NCI-H1930 (cell line): ENCODE measurements at places on chromosomes 3 and 15.

- no peak for DNase-seq
These were observed 285.1 kb upstream of the STAC start for GRCh38 chr3:36095238-36095637.

DNA sequence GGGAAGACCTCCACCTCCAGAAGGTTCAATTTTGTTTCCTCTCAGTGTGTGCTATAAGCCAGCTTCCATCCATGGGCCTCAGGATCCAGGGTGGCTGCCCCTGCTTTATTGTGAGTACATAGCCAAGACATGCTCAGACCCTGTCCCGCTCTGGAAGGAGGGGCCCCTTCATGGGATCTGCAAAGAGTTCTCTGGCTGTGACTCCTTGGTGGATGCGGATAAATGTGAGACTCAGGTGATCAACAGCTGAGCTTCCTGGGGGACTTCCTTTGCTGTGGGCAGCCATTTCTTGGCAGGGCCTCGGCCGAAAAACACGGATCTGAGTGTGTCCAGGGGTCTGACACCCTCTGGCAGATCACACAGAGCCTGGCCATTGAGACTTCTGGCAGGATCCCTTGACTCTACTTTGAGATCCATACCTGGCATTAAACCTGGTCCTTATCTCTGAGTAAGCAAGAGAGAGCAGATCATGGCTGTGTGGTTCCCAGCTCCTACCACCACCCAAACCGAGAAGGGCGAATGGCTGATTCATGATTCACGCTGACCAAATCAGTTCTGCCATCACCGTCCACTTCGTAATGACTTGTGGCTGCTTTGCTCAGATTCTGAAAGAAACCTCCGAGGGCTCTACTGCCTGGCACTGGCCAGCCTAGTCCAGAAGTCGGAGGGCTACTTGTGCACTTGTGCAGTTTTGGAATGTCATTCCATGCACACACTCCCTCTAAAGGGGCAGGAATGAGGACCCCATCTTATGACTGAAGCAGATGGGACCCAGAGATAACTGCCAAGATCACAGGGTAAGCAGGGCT, 68.1 kb downstream of the SENP2 start:
- no peak for DNase-seq

GRCh38 chr3:16177962-16178627, 3.6 kb downstream of the GALNT15 start:
- no peak for DNase-seq

GRCh38 chr3:140420621-140421357, 257.1 kb upstream of the TRIM42 start:
- DNase-seq = no peak

GRCh38 chr15:72562386-72562785, 88.3 kb downstream of the ARIH1 start:
- DNase-seq = no peak

DNA sequence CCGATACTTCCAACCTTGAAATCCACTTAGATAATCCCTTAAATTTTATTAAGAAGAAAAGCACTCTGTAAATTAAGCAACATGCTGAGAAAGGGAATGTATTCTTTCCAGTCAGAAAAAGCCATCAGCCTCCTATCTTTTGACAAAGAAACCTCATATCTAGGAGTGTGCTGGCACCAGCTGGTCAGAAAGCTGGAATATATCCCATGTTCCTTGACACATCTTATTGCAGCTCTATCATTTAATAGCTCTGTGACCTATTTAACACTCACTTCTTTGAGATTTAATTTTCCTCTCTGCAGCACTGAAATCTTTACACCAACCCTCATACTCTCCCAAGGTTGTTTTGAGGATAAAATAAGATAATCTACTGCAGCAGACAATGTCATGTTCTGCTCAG, 30.4 kb upstream of the CAPN7 start:
- no peak for DNase-seq

DNA sequence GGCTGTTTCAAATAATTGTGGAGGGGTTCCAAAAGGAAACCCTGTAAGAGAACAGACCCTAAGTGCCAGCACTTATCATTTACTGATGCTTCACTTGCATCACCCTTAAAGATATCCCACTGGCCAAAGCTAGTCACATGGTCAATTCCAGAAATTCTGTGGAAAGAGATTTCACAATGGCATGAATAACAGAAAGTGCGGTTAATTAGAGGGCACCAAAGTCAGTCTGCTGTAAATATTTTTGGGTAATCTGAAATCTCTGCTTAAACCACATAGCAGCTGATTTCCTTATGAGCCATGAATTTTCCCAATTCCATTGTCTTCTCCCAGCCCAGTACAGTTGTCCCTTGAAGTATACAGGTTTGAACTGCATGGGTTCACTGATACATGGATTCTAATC, 346.1 kb downstream of the SI start:
- no peak for DNase-seq

GRCh38 chr3:66029443-66029842, 9.3 kb downstream of the MAGI1 start:
- no peak for DNase-seq

DNA sequence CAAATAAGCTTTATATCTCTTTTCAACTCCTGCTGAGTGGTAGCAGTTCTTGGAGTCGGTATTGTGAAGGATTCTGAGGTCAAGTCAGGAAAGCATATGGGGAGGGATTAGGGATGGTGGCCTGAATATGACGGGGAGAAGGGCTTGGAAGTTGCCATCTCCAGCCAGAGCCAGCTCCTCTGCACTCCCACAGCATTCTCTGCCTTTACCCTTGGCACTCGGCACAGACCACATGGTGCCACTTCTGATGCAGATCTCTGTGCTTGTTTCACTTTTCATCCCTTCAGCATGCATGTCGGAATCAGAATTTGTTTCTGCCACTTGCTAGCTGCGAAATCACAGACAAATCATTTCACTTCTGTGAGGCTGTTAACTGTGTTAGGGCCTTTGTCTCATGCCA, 52.5 kb downstream of the RAB11A start:
- no peak for DNase-seq

DNA sequence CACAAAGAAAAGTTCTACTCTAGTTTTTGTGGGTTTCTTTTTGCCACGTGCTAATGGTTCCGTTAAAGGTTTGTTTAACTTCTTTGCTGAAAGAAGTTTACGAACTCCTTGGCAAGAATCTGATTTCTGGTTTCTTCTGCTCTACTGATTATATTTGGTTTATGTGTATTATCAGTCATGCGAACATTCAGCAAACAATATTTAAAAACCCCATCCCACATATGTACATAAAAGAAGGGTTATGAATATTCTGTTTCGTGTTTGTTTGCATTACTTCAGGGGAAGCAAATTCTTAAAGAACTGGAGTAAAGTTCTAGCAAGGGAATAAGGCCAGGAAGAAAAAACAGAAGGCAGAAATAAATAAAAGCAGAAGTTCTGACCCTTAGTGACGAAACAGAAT, 9.8 kb downstream of the LARS2 start:
- no peak for DNase-seq

- DNase-seq = no peak
These were observed 41.8 kb downstream of the CHSY1 start for GRCh38 chr15:101210058-101210457.
